ENCODE measurements at places on chromosomes 12 and 14.

- DNase-seq = no peak
Observed at GRCh38 chr14:100370003-100370402, 46.9 kb downstream of the SLC25A47 start.

DNA sequence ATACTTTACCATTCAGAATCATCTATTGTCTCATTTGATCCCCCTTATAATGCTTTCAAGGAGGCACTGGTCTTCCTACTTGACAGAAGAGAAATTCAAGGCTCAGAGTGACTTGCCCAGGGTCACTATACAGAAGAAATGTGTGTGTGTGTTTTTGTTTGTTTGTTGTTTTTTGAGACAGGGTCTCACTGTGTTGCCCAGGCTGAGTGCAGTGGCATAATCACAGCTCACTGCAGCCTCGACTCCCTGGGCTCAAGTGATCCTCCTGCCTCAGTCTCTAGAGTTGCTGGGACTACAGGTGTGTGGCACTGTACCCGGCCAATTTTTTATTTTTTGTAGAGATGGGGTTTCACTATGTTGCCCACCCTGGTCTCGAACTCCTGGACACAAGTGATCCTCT, 22.9 kb downstream of the IRF2BPL start:
- no peak for DNase-seq

DNA sequence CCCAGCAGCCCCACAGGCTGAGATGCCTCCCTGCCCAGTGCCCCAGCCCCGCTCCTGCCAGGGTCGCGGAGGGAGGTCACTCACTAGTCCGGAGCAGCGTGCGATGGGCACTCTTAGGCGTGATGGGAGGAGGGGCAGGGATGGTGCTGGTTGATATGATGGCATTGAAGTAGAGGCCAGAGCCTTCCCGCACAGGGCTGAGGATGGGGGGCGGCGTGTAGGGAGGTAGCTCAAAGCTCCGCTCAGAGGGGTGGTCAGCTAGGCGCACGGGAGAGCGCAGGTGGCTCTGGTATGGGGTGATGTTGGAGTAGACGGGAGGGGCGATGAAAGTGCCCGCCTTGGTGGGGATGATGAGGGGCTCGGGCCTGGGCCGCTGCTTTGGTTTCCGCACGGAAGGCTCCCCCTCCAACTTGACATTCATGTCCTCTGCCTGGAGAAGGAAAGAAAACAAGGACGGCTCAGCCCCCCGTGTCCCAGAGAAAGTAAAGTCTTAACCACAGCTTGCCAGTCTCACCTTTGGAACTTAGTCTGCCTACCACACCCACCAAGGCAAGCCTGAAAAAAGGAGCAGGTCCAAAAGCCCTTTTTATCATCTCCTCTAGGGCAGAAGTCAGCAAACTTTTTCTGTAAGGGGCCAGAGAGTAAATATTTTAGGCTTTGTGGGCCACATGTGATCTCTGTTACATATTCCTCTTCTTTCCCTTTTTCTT, 15.5 kb upstream of the PNMA1 start:
- DNase-seq = no peak

GRCh38 chr12:1576410-1577241, 17.8 kb downstream of the FBXL14 start:
- DNase-seq = peak; percentile 84

DNA sequence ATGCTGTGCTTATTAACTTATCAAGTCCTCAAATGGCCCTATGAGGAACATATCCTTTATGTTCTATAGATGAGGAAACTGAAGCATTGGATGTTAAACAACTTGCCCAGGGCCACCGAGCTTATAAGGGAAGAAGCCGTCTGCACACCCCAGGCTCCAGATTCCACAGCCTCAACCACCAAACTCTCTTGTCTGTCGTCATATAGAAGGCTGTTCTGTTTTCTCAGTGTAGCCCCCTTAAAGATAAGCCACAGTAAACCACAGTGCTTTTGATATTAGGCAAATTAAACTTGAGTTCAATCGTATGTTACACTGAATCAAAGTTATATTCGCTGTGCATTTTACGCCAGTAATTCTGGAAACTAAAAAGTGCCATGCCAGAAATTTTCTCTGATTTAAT, 116.7 kb downstream of the PRKCH start:
- DNase-seq = no peak

GRCh38 chr14:22887990-22888378, 5.0 kb downstream of the REM2 start:
- DNase-seq = no peak

DNA sequence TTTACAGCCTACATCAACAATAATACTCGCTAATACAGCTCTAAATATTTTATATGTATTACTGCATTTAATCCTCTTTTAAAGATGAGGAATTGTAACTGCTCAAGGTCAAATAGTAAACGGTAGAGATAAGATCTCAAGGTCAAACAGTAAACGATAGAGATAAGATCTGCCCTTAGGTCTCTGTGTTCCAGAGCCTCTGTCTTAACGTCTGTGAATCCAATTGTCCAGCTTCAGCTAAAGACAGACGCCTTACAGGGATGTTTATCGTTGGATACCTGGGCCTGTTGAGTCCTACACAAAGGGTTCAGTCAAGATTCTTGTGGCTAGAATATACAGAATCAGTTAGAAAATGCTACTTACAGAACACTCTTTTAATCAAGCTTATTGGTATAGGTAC, 20.0 kb downstream of the PYGL start:
- no peak for DNase-seq

DNA sequence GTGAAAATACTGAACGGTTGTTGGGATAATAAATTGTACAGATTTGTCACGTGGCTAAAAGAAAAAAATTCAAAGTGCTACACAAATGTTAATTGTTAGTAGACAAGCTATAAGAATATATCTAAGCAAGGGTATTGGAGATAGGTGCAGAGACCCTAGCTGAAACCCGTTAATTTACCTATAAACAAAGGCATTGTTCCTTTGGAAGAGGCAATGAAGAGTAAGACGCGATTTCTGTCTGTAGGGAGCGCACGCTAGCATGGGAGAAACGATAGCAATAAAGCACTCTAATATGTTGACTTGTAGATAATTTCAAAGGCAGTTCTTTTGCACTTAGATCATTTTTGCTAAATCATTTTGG, 565 bp downstream of the CCDC77 start:
- DNase-seq = no peak

DNA sequence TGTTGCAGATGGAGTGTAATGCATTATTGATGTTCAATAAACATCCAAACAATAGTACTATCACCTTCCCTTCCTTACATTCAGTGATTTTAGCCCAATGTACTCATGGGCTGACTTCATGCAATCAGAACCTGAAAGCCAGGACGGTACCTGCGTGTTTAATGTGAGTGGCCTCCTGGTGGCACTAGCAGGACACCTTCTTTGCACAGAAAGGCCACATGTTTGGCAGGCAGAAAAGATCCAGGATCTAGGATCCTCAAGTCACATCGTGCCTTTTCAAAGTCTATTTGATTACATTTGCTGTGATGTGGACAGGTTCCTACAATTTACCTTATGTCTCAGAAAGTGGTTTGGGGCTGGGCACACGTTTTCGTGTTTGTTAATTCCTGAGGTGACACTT, 82.9 kb downstream of the NEDD1 start:
- peak; percentile 67 for DNase-seq

GRCh38 chr14:39847194-39847593, 415.0 kb upstream of the FBXO33 start:
- DNase-seq = no peak

DNA sequence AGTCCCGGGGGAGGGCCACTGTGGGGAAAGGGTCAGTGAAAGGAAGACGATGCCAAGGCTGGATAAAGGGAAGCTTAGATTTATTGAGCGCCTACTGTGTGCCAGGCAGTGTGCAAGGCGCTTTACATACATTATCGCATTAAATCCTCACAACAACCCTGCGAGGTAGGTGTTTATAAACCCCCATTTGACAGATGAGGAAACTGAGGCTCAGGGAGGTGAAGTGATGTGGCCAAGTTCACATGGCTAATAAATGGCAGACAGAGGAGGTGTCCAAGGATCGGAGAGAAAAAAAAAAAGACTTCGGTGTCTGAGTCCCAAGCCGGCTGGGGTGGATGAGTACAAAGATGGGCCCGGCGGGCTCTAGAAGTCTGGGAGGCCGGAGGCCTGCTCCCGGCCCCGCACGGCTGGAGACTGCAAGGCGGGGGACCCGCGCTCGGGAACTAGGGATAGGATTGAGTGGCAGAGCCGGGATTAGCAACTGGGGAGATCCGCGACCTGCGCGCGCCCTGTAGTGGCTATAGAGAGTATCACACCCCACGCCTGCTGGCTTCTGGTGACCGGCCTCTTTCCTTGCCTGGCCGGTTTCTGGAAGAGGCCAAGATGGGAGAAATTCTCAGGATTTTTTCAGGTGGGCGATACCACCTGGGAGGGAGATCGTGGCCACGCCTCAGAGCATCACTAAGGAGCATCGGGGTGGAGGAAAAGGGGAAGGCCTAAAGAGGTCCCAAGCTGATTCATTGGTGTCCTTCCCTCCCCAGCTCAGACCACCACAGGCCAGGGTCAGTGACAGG, 3.9 kb downstream of the DDN start:
- peak; percentile 98 for DNase-seq

DNA sequence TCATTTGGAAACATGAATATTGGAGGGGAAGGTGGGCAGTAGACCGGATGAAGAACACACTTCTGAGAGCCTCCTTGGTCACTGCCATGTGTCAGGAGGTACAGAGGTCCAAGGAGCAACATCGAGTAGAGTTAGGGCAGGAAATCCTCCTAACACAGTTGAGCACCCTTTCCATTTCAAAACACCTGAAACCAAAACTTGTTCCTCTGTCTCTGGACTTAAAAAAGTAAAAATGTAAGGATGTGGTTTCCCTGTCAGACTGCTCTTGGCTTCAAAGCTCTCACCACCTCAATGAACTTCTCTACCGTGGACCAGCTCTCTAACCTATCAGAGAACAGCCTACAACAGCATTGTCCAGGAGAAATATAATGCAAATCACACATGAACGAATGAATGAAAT, 573.9 kb downstream of the NOVA1 start:
- no peak for DNase-seq

DNA sequence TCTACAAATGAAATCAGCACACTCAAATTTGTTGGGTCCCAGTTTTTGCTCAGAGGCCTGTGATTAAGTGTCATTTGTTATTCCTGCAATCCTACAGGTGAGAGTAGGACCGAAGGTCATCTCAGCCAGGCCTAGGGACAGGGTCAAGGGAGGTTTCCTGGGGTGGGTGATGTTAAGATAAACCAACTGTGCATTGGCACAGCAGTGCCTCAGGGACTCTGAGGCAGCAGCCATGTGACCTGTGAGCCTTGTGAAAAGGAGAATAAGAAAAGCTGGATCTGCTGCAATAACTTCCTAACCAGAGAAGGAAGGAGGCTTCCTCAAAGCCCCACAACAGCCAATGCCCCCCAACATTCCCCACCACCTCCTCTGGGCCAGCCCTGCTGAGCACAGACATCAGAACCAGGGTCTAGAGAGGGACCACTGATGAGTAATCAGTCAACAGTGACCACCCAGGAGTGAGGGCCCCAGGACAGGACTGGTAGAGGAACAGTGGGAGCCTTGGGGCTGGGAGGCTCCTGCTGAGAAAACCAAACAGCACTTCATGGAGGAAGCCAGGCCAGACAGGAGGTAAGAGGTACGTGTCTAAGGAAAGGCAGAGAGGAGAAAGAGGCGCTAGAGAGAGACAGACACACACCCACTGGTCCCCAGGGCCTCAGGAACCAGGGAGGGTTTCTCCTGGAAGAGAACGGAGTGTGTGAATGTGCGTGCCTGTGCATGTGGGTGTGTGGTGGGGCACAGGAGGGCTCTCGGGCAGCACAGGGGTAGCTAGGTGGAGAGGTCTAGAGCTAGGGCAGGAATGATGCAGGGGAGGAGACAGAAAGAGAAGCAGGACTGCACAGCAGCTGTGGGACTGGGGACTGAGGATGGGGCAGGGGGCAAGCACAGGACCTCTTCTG, 82.4 kb downstream of the ITPK1 start:
- no peak for DNase-seq

DNA sequence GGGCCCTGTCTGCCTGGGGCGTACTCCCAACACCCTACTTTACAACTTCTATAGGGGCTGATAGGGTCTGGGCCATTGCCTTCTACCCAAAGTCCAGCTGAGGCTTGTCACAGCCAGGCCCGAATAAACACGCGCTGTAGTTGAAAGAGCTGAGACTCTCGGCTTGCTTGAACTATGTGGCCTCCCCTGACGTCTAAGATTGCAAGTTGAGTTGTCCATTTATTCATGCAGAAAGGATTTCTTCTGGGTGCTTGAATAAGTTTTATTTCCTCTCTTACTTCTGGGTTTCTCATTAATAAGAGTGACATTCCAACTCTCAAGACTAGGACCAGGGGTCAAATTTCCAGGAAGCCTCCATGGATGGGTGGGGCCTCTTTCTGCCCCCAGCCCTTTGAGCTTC, 74.4 kb upstream of the VRK1 start:
- no peak for DNase-seq

- DNase-seq = peak; percentile 94
Observed at GRCh38 chr12:132560614-132561426, 49.6 kb downstream of the LRCOL1 start.
